ENCODE measurements at places on chromosomes 2 and 18.

GRCh38 chr2:26157580-26157979, 15.3 kb upstream of the GAREM2 start:
- no peak for DNase-seq

DNA sequence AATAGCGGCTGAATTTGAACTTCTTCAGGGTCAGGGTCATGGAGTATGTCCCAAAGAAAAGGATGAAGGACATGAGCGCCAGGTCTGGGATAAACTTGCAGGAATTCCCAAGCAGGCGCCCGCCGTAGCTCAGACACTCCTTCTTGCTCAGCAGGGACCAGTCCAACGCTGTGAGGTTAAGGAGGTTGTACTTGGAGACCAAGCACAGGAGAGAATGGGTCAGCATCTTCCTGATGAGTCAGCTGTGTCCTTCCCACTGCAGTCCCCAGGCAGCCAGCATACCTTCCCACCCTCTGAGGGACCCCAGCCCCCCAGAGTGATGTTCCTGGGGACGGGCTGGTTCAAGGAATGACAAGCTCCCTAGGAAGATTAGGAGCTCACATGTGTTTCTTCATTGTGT, 40.9 kb downstream of the MTHFD2 start:
- no peak for DNase-seq

DNA sequence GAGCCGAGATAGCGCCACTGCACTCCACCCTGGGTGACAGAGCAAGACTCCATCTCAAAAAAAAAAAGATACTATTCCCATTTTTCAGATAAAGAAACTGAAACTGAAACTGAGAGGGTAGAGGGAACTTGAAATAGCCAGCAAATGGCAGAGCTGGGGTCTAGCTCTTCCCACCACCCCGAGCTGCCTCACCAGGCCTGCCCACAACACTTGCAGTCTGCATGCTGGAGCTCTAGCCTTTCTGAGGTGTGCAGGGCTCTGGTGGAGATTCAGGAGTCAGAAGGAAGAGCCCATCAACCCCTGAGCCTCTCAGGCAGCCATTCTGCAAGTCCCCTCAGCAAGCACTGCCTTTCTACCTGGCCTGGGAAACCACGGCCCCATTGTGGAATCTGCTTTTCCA, 14.3 kb downstream of the EDAR start:
- no peak for DNase-seq

- no peak for DNase-seq
Measured at GRCh38 chr18:40041951-40042350, 1913.1 kb upstream of the PIK3C3 start.

GRCh38 chr2:70679259-70679658, 88.7 kb downstream of the ADD2 start:
- DNase-seq: no peak

GRCh38 chr18:31710826-31711225, 26.4 kb upstream of the B4GALT6 start:
- no peak for DNase-seq

DNA sequence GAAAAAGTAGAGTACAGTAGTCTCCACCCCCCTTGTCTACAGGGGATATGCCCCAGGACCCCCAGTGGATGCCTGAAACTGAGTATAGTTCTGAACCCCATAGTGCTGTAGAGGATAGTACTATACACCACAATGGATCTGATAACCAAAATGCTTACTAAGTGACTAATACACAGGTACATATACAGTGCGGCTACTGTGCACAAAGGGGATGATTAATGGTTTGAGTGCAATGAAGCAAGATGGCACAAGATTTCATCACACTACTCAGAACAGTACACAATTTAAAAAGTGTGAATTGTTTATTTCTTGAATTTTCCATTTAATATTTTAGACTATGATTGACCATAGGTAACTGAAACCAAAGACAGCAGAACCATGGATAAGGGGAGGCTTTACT, 446.9 kb upstream of the NRP2 start:
- DNase-seq: no peak

DNA sequence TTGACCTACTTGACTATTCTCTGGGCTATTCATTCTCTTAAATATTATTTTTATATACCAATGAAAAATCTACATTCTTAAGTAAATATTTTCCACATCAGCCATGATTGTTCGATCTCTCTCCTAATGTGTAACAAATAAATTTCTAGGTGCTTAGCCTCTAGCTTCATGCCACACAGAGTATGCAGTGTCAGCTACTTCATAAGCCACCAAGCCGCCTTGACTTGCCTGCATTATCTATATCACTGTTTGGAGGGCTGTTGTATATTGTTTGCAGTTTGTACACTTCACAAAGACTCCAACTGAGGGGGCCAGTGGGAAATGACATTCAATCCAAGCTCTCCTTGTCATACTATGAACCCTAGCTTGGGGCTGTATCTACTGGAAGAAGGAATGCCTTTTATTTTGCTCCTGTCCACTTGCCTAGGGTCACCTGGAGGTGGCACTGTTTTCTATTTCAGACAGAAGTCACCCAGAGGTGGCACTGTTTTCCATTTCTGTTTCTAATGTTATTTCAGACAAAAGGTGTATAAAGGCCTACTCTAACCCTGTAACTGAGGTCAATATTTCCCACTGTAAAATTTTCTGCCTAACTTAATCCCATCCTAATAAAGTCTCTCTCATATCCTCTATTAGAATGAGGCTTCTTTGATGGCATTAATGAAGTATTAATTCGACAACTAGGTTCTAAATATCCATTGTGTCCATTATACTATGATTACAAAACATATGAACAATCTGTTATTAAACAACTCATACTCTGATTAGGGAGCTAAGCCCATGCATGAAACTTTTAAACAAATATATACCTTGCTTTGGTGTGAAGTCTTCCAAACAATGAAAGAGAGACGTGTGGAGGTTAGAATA, 36.4 kb downstream of the COL5A2 start:
- no peak for DNase-seq

DNA sequence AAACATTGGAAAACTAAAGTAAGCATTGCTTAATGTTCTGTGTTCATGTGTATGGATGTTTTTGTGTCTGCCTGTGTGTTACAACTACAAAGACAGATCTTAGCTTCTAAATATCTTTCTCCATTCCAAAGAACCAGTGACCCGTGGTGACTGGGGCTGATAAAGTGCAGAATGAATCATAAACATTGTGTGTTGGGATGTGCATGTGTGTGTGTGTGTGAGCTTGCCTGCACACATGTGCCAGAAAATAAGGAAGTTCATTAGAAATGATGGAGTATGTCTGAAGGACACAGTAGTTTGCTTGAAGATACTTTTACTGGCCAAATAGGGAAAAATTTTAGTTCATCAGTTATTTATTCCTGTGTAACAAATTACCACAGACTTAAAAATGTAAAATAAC, 756.6 kb upstream of the CELF4 start:
- no peak for DNase-seq

DNA sequence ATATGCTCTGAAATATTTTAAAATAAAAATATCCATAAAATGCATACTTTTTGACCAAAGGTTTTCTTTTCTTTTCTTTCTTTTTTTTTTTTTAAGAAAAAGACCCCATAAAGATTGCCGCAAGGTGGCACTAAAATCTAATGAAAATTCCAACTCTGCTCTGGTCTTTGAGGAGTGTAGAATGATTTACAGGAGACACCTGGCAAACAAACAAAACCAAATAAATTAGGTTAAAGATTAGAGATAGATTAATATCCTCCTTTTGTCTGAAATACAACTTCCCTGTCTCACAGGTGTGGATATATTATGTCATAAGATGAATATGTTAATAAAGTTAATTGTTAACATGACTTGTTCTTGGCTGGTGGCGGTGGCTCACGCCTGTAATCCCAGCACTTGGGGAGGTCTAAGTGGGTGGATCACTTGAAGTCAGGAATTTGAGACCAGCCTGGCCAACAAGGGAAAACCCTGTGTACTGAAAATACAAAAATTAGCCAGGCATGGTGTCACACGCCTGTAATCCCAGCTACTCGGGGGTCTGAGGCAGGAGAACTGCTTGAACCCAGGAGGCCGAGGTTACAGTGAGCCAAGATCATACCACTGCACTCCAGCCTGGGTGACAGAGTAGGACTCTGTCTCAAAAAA, 3.5 kb upstream of the RHOB start:
- DNase-seq: peak; percentile 62

GRCh38 chr2:20823917-20824316, 1.0 kb upstream of the LDAH start:
- DNase-seq: no peak

GRCh38 chr18:57780706-57781347, 22.3 kb downstream of the ATP8B1 start:
- DNase-seq: no peak

GRCh38 chr18:41858761-41859555, 96.1 kb upstream of the PIK3C3 start:
- no peak for DNase-seq

DNA sequence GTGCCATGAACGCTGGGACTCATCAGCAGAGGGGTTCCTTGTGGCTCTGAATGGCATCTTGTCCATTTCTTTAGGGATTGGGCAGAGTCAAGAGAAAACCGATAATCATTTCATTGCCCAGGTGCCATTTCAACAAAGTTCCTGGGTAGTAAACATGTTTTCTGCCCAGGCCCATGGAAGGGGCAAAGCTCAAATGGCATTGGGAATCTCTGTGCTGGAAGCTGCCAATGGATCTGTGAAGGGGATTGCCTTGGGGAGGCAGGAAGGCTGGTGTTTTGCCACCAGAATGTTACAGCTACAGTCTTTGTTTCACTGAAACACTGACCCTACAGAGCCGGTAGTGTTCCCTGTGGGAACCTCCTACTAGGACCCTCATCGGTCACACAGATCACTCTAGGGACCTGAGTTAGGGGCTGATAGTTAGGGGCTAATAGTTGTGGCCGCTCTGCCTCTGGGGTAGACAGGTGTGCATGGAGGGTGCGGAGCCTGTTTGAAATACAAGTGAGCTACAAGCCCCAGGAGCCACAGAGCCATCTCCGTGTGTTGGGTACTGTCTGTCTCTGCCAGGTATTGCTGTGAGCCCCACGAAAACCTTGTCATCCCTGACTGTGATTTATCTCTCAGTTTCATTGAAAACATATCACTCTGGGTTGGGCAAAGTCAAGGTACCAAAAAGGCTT, 224.4 kb upstream of the COPS8 start:
- no peak for DNase-seq

GRCh38 chr18:75400366-75400765, 27.1 kb downstream of the SMIM21 start:
- no peak for DNase-seq

GRCh38 chr2:37274359-37274965, 43.0 kb downstream of the NDUFAF7 start:
- DNase-seq: no peak

- DNase-seq: peak; percentile 49
Measured at GRCh38 chr2:55616551-55617174, 759 bp downstream of the PPP4R3B start.

GRCh38 chr2:13010283-13010682, 293.5 kb downstream of the TRIB2 start:
- no peak for DNase-seq

GRCh38 chr2:172673056-172673683, 62.5 kb upstream of the RAPGEF4 start:
- DNase-seq: no peak

DNA sequence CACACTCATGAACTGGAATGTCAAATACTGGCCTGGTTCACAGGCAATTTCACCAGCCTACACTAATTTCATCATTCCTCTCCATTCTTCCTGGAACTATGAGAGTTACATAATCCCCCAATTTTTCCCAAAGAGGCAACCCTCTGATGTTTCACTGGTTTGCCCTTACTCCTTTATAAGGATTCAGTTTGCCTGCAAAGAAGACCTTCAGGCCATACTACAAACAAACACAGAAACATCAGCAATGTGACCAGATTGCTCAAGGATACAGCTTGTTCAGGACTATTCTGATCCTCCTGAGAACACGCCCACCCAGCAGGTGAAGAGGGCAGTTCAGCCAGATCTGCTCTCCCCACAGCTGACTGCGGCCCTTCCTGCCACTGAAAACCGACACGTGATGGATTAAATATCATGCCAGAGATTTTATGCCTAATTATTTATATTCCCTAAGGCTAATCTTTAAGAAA, 215.5 kb downstream of the ETAA1 start:
- DNase-seq: no peak

GRCh38 chr2:30627151-30627550, 180.1 kb downstream of the CAPN13 start:
- no peak for DNase-seq

- no peak for DNase-seq
Measured at GRCh38 chr2:199278099-199278498, 179.6 kb downstream of the SATB2 start.

- DNase-seq: no peak
Measured at GRCh38 chr2:190486037-190486623, 48.4 kb downstream of the NEMP2 start.

DNA sequence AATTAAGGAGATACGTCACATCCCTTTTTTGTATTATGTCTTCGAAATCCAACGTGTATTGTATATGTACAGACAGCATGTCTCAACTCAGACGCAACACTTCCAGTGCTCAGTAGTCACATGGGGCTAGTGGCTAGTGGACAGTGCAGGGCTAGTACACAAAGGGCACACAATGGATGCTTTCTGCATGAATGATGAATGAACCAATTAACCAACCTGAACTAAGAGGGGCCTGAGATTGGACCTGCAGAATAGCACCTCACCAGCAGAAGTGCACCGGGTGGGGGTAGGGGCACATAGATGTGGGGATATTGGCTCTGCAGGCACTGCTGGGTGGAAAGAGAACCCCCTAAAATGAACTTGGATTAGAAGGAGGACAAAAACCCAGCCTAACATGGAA, 20.7 kb downstream of the ST8SIA5 start:
- no peak for DNase-seq

GRCh38 chr2:60359569-60359968, 193.9 kb downstream of the BCL11A start:
- DNase-seq: no peak

- no peak for DNase-seq
Measured at GRCh38 chr2:168029071-168029470, 218.3 kb downstream of the STK39 start.

GRCh38 chr18:3060667-3061580, 48.0 kb upstream of the LPIN2 start:
- DNase-seq: no peak

GRCh38 chr18:27142891-27143290, 42.2 kb downstream of the CHST9 start:
- no peak for DNase-seq

DNA sequence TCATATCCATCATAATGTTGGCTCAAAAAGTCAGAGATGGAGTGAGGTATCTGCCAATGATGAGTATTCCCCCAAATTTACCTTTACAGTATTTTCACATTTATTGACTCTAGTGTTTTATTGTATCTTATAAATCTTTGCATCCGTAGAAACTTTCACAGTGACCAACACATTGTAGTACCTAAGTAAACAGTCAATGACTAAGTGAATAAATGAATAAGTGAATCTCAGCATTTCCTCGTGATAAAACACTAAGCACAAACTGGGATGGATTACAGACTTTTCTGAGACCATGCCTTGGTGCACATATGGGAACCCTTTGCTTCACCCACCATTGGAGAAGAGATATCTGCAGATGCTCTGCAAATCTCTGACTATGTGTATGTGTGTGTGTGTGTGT, 429.9 kb downstream of the NR4A2 start:
- no peak for DNase-seq

- DNase-seq: no peak
Measured at GRCh38 chr2:28665041-28665704, 86.5 kb upstream of the PPP1CB start.
